Ecto neural progenitor cell (in vitro differentiated cells): ENCODE measurements at places on chromosomes 3 and 15.

GRCh38 chr3:85426121-85426520 lies 467.3 kb downstream of the CADM2 start:
- DNase-seq: no peak

DNA sequence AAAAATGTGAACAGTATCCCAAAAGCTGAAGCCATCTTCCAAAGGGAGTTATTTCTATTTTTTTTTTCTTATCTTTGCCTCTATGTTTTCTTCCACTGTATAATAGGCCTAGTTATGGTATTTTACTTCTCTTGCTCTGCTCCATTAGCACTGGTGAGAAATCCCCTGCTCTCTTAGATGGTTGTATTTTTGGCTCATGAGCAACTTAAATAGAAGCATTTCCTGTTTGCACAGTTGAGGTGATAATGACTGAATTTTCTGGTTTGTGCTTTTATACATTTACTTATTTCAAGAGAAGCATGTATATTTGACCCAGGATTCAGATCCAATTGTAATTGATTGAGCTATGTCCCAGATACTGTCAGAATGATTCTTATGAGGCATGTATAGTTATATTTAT lies 61.6 kb upstream of the CD200R1L start:
- no peak for DNase-seq

GRCh38 chr15:69797051-69797595 lies 300.6 kb downstream of the TLE3 start:
- DNase-seq: no peak

DNA sequence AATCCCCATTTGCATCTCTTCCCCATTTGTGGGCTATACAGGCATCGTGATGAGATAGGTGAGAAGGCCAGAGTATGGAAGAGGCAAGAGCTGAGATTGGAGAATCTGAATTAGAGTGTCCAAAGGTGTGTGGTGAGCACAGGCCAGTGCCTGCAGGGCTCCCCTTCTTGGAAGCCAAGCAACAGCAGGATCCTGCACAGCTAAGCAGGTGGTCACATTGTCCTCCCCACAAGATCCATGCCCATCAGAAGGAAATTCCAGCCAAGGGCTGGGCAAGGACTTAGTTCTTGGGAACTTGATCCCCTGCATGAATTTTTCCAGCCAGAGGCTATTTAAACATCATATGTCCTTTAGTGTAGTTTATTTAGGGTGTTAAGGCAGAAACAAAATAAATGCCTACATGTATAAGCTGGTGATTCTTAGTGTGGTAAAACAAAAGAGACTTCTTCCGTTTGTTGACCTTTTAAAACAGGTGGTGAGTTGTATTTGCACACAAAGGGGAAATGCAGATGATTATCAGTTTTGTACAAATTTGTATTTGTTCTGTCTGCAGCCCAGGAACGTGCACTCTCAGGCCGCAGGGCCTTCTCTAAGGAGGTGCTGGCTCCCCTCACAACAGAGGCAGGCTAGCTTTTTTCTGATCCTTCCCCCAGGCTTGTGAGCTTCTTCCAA lies 110.2 kb downstream of the PLCL2 start:
- no peak for DNase-seq

DNA sequence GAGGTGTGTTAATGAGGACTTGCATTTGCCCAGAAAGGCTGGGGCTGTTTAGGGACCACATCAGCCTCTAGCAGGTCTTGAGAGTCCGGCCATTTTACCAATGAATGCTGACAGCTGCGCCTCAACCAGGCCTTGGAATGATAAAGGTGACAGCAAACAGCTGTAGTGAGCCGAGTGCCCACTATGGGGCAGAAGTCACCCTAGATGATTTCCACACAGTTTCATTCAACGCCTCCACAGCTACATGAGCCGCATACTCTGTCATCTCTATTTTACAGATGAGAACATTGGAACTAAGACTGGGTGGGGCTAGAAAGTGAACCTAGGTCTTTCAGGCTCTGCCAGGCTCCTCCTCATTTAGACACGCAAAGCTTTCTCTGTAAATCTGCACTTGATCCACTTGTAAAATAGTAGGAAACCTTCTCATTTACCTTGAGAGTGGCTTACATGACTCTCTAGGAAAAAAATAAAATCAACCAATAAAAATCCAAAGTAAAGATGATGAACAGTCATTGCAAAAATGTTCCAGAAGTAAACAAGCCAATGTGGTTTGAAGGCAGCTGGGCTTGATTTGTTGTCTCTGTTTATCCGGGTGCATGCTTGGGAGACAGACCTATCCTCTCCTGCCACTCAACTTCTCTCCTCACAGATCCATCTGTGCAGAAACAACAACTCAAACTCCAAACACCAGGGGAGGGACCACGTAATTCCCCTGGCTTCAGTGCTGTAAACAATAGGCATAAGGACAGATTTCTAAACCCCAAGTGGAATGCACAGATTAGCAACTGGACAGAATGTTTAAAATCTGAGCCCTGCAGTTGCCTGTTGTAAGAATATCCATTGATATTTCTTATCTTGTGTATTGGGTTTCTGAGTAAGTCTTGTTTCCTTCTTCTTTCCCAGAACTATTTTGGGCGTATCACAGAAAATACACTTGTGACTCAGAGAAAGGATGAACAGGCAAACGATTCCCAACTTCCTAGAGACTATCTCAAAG lies 31.5 kb upstream of the LDHAL6B start:
- DNase-seq: peak; percentile 59

GRCh38 chr3:118818386-118818785 lies 216.3 kb downstream of the IGSF11 start:
- no peak for DNase-seq

DNA sequence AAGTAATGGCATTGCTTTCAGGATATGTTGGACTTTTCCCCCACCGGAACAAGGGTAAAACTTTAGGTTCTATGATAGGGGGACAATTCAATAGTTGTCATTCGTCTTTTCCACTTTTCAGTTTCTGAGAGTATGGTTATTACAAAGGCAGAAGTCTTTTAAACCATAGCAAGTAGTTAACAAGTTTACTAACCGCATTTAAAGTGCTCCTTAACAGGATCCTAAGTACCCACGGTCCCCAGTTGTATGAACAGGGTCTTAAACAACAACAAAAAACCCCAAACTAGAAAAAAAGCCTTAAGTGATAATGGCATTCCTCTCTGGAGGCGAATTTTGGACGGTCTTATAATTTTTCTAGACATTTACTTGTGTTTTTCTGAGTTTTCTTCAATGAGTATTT lies 831 bp downstream of the IFT57 start:
- DNase-seq: no peak

- no peak for DNase-seq
These were observed 72.0 kb downstream of the CPN2 start for GRCh38 chr3:194279101-194279500.

DNA sequence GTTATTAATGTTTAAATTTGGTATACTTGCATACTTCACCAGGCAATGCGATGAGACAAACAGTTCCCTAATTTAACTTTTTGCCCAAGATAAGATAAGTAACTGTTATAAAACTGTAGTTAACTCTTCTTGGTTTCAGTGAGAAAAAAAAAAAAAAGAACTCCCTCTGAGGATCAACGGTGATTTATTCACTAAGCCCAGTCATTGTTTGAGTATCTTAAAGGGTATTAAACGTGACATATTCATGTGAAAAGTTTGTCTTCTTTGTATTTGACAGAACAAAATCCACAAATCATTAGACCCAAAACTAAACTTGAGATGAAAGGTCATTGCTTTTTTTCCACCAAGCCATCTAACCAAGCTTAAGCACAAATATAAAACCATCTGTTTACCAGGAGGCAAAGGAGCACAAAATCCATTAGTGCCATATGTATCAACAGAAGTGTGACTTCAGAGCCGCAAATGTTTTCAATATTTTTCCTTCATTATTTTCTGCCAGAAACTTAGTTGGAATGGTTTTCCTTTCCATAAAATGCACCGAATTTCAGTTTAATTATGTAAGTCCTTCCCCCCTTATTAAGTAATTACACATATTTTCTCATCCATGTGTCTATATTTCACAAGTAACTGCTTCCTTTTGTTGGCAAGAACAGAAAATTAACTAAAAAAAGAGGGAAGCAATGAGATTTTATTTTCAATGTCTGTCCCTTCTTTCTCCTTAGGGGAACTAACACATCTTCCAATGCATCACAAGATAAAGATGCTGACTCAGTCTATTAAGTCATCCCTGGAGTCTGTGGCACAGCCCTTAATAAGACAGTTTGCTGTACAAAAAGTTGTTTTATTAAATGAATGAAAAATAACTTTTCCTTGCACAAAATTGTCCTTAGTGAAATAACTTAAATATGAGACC lies 92.2 kb upstream of the RAP2B start:
- no peak for DNase-seq

DNA sequence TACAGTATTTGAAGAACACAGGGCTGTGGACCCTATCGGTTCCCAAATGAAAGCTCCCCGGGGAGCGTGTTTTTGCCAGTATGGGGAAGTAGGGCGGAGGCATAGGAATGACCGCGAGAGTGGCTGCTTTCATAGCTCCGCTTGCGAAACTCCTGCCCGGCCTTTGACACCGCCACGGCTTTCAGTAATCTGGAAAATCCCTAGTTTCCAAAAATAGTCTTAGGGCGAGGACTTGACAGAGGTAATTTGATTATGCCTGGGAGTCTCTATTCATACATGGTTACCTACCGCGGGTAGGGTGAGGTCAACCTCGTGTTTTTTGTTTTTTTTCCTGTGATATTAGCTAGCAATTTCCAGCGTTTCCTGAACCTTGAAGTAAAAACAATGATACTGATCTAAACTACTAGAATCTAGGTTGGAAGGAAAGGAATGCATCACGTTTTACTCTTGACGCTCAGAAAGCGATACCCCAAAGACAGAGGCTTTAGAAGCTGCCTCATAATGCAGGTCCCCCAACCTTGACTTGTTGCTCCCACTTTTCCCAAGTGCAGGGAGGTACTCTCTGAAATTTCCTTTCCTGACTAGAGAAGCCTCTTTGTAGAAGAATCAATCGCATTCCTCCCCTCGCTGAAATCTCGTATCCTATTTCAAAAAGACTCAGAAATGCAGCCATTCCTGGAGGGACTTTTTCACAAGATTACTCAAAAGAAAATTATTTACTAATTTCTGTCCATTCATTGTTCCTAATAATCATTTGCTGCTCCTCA lies 894 bp upstream of the CCNL1 start:
- DNase-seq: no peak

DNA sequence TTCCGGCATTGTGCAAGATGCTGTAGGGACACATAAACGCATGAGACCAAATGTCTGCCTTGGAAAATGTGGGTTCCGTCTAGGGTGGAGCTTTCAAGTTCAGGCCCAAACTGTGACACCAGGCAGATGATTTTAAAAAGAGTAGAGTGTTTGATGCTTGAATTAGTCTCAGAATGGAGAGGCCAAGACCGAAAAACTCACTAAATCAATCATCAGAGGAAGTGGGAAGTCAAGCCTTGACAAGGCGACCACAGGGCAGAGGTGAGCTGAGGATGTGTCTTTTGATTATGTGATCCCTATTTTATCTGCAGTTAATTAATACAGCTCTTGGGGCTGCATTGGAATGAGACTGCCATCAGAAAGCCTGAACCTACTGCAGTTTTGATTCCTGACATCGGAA lies 275.4 kb downstream of the ABHD5 start:
- no peak for DNase-seq
